HCT116 (cell line): ENCODE measurements at places on chromosomes 16 and 17.

GRCh38 chr17:47674499-47674898 lies 19.5 kb upstream of the TBKBP1 start:
- no peak for DNase-seq

- no peak for DNase-seq
These were observed 29.0 kb upstream of the EMP2 start for GRCh38 chr16:10609402-10609774.

DNA sequence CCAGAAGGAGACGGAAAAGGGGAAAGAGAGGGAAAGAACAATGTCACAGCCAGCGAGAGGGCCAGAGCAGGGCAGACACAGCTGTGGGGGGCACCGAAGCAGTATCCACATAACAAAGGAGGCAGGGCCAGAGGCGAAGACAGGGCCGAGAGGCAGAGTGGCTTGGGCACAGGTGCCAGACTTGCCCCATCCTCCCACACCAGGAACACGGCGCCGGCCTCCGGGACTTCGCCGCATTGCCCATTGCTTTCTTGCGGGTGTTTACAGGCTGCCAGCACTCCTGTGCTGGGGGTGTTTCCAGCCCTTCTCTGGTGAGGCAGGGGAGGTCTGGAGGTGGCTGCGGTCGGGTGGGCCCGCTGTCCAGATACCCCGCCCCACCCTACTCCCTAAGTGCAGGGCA lies 78.0 kb downstream of the ENGASE start:
- DNase-seq: no peak

- DNase-seq: no peak
These were observed 240.6 kb downstream of the PRKCA start for GRCh38 chr17:66542967-66543520.

DNA sequence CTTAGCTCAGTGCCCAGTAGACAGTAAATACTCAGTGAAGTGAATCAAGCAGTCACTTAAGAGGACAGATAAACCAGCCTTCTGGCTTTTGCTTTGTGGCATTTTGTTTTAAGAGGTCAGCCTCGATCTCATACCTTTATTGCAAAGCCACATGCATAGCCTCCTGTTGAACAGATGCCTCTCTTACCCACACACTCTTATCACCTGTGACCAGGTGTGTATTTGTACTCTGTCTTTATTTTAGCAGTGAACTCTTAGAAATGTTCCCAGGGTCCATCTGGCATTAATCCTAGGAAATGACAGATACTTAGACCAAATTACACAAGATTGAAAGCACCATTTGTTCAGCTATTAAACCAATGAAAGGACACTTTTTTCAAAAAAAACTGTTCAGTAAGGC lies 1426.5 kb downstream of the CDH11 start:
- DNase-seq: no peak

GRCh38 chr16:687499-687898 lies 2.7 kb downstream of the WDR24 start:
- no peak for DNase-seq

DNA sequence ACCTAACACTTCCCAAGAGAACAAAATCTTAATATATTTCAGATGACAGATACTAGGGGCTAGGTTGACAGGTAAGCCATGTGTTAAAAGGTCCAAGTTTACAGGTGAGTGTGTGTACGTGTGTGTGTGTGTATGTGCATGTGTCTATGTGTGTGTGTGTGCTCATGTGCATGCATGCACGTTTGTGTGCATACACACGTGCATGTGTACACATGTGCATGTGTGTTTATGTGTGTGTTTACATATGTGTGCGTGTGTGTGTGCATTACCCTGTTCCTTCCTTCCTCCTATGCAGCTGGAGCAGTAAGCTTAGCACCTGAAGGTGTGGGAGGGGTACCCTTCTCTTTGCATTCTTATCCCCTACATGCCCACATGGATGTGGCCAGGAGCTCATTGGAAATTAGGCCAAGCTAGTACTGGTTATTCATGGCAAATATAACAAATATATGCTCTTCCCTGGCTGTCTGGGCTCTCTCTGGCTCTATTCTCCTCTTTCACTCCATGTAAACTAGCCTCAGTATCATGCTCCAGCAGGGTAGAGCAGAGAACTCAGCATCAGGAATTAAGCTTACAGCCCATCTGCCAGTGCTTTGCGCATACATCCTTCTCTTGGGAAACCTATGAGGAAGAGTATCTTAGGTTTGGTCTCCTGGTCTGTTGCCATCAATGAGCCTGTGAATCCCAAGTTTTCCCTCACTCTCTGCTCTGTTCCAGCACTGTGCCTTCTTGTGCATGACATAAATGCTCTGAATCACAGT lies 258.0 kb upstream of the MYOCD start:
- no peak for DNase-seq

DNA sequence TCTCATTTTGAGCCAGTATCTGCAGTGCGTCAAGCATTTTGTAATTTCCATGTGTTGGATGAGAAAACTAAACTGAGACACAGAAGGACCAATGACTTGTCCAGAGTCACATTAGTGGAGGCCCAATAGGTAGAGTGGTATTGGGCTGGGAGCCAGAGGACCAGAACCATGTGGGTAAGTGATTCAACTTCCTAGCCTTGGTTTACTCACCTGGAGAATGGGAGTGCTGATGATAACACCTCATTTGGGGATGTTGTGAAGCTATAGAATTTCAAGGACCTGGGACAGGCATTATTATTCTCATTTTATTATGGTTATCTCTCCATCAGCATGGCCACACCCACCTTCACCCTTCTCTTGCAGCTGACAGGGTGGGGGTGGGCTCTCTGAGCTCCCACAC lies 8.1 kb downstream of the CPNE2 start:
- no peak for DNase-seq

- peak; percentile 82 for DNase-seq
These were observed 6.0 kb upstream of the RNF213 start for GRCh38 chr17:80254396-80255251.

- DNase-seq: no peak
These were observed 167.1 kb upstream of the FOXF1 start for GRCh38 chr16:86343027-86343795.

GRCh38 chr17:58083491-58084316 lies 485 bp downstream of the DYNLL2 start:
- DNase-seq: no peak

GRCh38 chr17:13484020-13484419 lies 117.7 kb downstream of the HS3ST3A1 start:
- no peak for DNase-seq

- no peak for DNase-seq
These were observed 1.1 kb upstream of the CD19 start for GRCh38 chr16:28930652-28931051.

GRCh38 chr16:53456625-53457024 lies 22.4 kb downstream of the RBL2 start:
- no peak for DNase-seq
